ENCODE measurements at places on chromosomes 11 and 22.

GRCh38 chr11:74493791-74494630, 487 bp upstream of the LIPT2 start:
- peaks cover 11% of the 10 kb centered on the region for H3K4me1 ChIP-seq
- DNase-seq = no peak
- peaks cover 5% of the 10 kb centered on the region for H3K36me3 ChIP-seq
- no peaks in the 10 kb centered on the region for H3K27me3 ChIP-seq

GRCh38 chr22:27223317-27224177, 566.2 kb downstream of the MIAT start:
- no peak overlapping the region for H3K4me3 ChIP-seq
- H3K36me3 ChIP-seq = no peaks in the 10 kb centered on the region
- H3K4me1 ChIP-seq = no peaks in the 10 kb centered on the region

- no peak overlapping the region for H3K27ac ChIP-seq
- no peak for DNase-seq
- H3K27me3 ChIP-seq = no peaks in the 10 kb centered on the region
Measured at GRCh38 chr11:108788565-108789199, 123.8 kb downstream of the DDX10 start.

DNA sequence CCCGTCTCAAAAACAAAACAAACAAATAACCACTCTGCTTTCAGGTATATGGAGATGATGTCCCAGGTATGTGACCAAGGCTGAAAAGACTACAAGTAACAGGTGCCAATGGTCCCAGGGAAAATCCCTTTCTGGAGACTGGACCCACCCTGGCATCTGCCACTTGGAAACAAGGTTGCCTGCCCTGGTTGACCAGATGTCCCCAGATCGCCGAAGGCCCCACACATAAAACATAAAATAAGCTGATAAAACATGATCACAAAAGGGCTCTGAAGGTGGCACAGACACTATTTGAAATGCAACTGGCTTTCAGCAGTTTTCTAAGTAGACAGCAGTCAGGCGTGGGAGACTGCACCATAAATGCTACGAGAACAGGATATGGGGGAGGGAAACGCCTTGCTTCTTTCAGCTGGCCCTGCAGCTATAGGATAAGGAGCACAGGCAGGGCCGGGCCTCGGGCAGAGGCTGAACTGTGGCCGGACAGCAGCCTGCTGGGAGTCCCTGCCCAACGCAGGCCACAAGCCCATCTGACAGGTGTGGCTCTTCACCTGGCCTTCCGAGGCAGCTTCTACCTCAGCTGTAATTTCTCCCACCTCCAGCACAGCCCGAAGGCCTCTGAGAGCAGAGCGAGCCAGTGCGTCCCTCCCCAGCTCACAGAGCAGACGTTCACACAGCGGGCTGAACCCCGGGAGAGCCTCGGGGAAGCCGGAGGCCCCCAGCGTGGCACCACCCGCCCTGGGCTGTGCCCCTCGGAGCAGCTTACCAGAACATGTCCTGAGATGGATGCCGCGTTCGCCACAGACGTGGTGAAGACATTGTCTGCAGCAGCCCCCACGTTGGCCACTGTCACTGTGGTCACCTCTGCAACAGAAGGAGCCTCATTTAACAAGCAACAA, 4.0 kb downstream of the DEAF1 start:
- H3K36me3 ChIP-seq = peaks cover 40% of the 10 kb centered on the region
- no peaks in the 10 kb centered on the region for H3K27me3 ChIP-seq
- H3K27ac ChIP-seq = peak overlapping the region; percentile 44
- DNase-seq = no peak
- no peak overlapping the region for H3K4me3 ChIP-seq

DNA sequence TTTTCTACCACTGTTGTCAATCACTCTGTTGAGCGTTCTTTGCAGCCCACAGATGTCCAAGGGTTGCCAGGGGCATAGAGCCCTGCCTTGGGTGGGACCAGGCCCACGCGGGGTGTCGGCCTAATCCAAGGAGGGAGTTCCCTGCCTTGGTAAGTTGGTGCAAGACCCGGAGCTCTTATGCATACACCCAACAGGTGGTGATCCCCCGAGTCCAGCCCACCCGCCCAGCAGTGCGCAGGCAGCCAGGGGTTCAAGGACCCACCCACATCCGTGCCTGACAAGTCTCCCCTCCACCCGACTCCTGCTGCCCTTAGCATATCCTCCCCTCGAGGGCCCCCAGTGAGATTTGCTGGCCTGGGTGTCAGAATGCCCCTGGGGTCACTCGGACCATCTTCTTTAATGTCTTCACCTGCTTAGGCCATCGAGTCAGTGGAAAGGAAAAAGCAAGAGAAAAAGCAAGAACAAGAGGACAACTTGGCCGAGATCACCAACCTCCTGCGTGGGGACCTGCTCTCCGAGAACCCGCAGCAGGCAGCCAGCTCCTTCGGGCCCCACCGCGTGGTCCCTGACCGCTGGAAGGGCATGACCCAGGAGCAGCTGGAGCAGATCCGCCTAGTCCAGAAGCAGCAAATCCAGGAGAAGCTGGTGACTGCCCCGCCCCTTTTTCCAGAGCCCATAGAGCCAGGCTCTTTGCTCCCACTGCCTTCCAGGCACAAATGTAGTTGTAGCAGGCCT, 12.2 kb downstream of the RIBC2 start:
- DNase-seq = no peak
- no peak overlapping the region for H3K27ac ChIP-seq
- H3K27me3 ChIP-seq = no peaks in the 10 kb centered on the region
- H3K36me3 ChIP-seq = no peaks in the 10 kb centered on the region
- H3K4me1 ChIP-seq = no peaks in the 10 kb centered on the region

GRCh38 chr22:40326905-40327735, 19.2 kb upstream of the ADSL start:
- peaks cover 43% of the 10 kb centered on the region for H3K4me1 ChIP-seq
- DNase-seq = no peak
- H3K4me3 ChIP-seq = no peak overlapping the region
- peak overlapping the region; percentile 74 for H3K27ac ChIP-seq
- no peaks in the 10 kb centered on the region for H3K27me3 ChIP-seq

GRCh38 chr11:77596626-77597025, 6.9 kb downstream of the AQP11 start:
- no peaks in the 10 kb centered on the region for H3K36me3 ChIP-seq
- no peak overlapping the region for H3K4me3 ChIP-seq
- H3K4me1 ChIP-seq = no peaks in the 10 kb centered on the region
- no peaks in the 10 kb centered on the region for H3K27me3 ChIP-seq
- DNase-seq = no peak

- no peak overlapping the region for H3K27ac ChIP-seq
- no peak for DNase-seq
- H3K27me3 ChIP-seq = no peaks in the 10 kb centered on the region
- H3K36me3 ChIP-seq = no peaks in the 10 kb centered on the region
- no peak overlapping the region for H3K4me3 ChIP-seq
Measured at GRCh38 chr11:28966951-28967350, 858.8 kb downstream of the METTL15 start.

DNA sequence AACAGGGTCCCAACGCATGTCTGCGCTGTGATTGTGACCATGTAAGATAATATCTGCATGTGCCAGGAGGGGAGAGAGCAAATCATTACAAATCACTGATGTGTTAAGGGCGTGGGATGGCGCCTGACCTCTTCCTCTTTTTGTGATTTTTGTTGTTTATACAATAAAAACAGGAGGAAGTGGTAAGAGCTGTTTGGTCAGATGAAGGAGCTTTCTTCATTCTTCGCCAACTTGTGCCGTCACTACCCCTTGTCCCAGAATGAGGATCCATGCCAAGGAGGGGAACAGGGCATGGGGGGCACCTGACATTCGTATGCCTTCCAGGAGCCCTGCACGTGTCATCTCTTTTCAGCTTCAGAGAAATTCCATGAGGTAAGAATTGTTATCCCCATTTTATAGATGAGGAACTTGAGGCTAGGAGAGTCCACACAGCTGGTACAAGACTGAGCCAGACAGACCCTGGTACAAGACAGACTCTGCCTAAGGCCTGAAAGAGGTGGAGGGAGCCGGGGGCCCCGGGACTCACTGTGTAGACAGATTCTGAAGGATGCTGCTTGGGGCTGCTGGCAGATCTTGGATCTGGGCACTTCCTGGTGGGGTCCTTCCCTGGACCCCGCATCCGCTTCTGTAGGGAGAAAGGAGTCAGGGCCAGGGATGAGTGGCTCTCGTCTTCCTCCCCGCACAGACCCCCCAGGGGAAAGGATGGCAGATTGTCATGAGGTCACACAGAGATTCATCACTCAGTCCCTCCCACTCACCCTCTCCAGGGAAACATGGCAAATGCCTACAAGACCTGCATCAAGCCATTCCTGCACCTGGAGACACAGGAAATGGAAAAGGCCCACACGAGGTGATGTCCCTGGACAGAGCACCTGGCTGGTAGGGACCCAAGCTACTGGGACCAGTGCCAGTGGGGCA, 34.6 kb downstream of the NFAM1 start:
- H3K4me3 ChIP-seq = peak overlapping the region; percentile 14
- H3K27me3 ChIP-seq = no peaks in the 10 kb centered on the region
- no peak for DNase-seq
- peaks cover 7% of the 10 kb centered on the region for H3K4me1 ChIP-seq
- no peaks in the 10 kb centered on the region for H3K36me3 ChIP-seq
- H3K27ac ChIP-seq = no peak overlapping the region

- H3K4me1 ChIP-seq = peaks cover 3% of the 10 kb centered on the region
- H3K27me3 ChIP-seq = no peaks in the 10 kb centered on the region
- no peaks in the 10 kb centered on the region for H3K36me3 ChIP-seq
Measured at GRCh38 chr22:41758231-41758630, 42.2 kb upstream of the CCDC134 start.

DNA sequence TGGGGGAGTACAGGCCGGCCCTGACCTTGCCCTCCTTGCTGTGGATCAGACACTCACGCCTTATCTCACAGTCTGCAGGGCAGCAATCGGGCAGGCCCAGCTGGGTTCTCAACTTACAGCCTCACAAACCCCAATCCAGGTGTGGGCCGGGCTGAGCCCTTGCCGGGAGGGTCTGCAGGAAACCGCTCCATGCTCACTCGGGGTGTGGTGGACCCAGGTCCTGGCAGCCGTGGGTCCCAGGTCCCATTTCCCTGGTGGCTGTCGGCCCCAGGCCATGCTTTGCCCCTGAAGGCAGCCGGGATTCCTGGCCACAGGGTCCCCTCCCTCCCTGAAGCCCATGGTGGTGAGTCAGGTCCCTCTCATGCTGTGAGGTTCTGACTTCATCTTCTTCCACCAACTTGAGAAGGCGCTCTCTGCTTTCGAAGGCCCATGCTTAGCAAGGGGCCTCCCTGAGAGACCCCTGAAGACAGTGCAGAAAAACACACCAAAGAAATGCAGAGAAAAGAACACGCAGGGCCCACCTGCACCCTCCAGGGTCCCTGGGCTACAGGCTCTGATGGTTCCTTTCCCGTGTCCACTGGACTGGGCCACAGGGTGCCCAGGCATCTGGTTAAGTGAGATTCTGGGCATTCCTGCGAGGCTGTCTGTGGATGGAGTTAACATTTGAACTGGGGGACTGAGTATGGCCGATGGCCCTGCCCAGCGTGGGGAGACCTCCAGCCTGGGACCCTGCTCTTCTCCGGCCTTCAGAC, 588.2 kb downstream of the BRD1 start:
- no peak overlapping the region for H3K27ac ChIP-seq
- H3K4me1 ChIP-seq = no peaks in the 10 kb centered on the region
- no peak for DNase-seq

GRCh38 chr11:132779497-132779896, 752.8 kb downstream of the OPCML start:
- H3K36me3 ChIP-seq = no peaks in the 10 kb centered on the region
- H3K4me3 ChIP-seq = no peak overlapping the region
- no peaks in the 10 kb centered on the region for H3K4me1 ChIP-seq
- no peaks in the 10 kb centered on the region for H3K27me3 ChIP-seq
- DNase-seq = no peak

DNA sequence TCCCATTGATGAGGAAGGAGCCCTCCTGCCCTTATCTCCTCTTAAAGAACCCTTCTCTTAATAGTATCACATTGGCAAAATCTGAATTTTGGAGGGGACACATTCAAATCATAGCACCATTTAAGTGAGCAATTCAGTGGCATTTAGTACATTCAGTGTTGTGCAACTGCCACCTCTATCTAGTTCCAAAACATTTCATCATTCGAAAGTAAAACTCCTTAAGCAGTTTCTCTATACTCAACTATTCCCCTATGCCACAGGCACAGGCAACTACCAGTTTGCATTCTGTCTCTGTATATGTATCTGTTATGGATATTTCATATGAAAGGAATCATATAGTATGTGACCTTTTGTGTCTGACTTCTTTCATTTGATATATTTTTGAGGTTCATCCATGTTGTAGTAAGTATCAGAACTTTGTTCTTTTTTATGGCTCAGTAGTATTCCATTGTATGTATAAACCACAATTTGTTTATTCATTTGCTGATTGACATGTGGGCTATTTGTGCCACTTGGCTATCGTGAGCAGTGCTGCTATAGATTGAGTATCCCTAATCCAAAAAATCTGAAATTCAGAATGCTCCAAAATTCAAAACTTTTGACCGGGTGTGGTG, 22.9 kb downstream of the FAR1 start:
- H3K27ac ChIP-seq = no peak overlapping the region
- peaks cover 13% of the 10 kb centered on the region for H3K4me1 ChIP-seq
- peaks cover 12% of the 10 kb centered on the region for H3K36me3 ChIP-seq
- no peak for DNase-seq
- no peak overlapping the region for H3K4me3 ChIP-seq

DNA sequence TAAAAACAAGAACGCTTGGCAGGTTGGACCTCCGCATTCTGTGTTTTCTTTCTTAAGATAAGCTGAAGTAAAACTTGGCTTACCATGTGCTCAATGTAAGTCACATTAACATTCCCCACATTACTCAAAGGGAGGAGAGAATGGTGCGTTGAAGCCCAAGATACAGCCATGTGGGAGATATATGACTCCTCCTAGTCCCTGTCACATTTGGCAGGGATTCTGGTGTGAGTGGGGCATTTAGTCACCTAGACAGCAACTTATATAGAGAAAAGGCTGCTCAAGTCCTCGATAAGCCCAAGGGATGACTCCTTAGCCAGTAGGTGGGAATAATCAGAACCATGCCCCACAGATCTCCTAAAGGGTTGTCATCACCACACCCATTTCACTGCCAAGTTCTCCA, 4.6 kb downstream of the PRSS23 start:
- peaks cover 19% of the 10 kb centered on the region for H3K27me3 ChIP-seq
- H3K4me3 ChIP-seq = no peak overlapping the region
- no peak for DNase-seq
- peak overlapping the region; percentile 84 for H3K27ac ChIP-seq
- no peaks in the 10 kb centered on the region for H3K36me3 ChIP-seq
- H3K4me1 ChIP-seq = peaks cover 32% of the 10 kb centered on the region

DNA sequence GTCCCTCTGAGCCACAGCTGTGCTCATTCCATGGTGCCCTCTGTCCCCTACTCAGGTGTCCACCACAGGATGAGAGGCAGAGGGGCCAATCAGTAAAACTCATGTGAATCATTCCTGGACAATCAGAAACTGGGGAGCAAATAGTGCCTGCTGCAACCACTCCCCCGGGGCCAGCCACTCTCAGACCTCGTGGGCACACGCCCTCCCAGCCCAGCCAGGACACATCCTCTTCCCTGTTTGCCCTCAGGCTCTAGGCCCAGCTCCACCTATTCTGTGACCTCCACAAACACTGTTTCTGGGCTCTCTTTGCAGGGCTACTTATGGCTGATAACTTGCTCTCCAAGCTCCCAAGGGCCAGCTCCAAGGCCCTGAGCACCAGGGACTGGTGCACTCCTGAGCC, 14.0 kb upstream of the KCTD14 start:
- H3K36me3 ChIP-seq = no peaks in the 10 kb centered on the region
- H3K4me3 ChIP-seq = no peak overlapping the region
- no peak for DNase-seq
